ENCODE measurements at places on chromosomes 16 and 17.

GRCh38 chr17:81479175-81480071 lies 33.2 kb downstream of the ACTG1 start:
- no peak for DNase-seq

GRCh38 chr16:28309811-28310311 lies 17.5 kb downstream of the SBK1 start:
- DNase-seq = peak; percentile 89

GRCh38 chr17:21280081-21280518 lies 4.4 kb upstream of the MAP2K3 start:
- DNase-seq = peak; percentile 85

DNA sequence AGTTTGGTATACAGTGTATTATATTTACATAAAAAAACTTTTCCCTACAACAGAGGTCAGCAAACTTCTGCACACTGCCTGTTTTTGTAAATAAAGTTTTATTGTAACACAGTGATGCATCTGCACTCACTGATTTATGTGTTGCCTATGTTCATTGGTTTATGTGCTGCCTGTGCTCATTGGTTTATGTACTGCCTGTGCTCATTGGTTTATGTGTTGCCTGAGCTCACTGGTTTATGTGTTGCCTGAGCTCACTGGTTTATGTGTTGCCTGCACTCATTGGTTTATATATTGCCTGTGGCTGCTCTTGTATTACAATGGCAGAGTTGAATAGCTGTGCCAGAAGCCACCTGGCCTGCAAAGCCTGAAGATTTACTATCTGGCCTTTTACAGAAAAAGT lies 81.6 kb downstream of the MYH11 start:
- no peak for DNase-seq

DNA sequence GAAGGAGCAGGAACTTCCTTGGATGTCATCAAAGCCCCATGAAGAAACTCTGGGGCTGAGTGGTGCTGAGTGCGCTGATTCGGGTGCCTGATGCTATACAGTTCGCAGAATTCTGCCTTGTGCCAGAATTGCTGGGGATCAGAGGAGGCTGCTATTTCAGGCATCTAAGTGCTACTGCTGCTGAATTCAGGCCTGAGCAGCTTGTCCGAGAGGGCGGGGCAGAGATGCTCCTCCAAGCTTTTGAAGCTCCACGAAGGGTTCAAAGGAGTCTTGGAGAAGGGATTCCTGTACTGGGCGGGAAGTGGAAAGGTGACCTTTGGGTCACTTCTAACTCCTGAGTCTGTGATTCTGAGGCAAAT lies 227.8 kb downstream of the CCDC182 start:
- DNase-seq = no peak

DNA sequence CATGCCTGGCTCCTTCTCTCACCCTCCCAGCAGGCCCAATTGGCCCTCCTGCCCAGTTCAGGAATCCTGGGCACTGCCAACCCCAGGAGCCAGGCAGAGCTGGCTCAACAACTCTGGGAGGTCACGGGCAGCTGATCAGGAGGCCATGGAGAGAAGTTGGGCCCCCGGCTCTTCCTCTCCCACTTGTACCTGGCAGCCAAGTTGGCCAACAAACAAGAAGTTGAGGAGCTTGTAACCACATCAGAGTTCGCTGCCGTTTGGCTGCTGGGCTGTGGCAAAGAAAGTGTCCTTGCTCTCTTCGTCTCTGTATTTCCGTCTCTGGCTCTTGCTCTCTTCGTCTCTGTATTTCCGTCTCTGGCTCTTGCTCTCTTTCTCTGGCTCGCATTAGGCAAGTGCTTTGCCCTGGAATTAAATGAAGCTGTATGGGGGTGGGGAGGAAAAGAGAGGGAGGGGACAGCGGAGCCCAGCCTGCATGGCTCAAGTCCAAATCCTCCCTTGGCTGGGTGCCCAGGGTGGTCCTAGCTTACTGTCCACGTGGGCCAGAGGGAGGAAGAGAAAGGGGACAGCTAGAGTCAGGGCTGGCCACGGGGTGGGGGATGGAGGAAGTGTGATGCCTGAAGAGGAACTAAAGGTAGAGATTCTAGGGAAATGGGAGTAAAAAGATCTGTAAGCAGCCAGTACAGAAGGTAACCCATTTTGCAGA lies 7.8 kb upstream of the TMEM132E start:
- DNase-seq = no peak

DNA sequence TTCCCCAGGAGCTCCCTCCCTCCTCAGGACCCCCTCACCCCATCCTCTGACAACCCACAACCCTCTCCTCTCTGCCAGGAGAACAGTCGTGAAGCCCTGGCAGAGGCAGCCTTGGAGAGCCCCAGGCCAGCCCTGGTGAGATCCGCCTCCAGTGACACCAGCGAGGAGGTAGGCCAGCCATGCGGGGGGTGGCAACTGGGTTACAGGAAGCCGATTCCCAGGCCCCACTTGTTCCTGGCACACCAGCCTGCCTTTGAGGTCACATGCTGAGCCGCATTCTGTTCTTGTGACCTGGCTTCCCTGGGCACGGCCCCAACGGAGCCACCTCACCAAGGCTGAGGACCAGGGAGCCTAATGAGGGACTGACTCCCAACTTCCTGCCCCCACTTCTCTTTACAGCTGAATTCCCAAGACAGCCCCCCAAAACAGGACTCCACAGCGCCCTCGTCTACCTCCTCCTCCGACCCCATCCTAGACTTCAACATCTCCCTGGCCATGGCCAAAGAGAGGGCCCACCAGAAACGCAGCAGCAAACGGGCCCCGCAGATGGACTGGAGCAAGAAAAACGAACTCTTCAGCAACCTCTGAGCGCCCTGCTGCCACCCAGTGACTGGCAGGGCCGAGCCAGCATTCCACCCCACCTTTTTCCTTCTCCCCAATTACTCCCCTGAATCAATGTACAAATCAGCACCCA lies 7.9 kb downstream of the NAT9 start:
- no peak for DNase-seq

DNA sequence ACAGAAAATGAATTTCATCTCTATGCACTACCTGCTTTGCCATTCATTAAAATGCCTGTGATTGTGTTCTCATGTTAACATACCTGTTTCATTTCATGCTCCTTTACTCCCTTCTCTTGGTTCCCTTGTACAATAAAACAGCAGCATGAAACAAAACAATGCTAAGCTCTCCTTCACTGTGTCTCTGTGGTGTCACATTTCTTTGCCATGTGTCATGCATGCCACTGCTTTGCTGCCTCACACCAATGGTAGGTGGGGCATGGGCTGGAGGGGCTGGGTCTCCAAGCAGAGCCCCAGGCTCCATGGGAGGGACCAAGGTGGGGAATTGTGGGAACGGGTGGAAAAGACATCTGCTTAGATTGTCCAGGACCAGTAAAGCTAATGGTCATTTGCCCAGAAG lies 83.6 kb downstream of the RGS9 start:
- no peak for DNase-seq

GRCh38 chr16:89573826-89574680 lies 1.5 kb upstream of the CPNE7 start:
- no peak for DNase-seq

DNA sequence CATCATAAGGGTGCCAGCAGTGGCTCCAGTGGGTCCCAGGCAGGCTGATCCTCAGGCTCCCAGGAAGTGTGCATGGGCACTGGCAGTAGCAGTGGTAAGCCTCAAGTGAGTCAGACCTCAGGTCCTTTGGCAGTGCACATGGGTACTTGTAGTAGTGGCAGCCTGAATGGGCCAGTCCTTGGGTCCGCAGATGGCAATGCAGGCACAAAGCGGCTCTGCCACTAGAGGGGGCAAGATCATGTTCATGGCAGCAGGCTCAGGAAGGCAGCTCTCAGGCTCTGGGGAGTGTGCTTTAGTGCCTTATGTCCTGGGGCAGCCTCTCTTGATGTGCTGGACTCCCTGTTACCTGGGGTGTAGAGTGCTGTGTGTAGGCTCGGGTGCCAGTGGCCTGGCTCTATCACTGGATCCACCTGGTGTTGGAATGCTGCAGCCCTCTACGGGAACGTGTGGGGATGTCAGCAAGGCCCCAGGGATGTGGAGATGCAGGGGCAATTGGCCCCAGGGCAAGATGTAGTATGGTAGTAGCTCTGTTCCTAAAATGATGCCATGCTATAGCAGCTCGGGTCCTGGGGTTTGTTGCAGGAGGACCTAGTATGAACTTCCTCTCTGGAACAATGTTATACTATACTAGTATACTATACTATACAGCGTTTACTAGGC lies 11.0 kb downstream of the ACSM3 start:
- DNase-seq = peak; percentile 48

DNA sequence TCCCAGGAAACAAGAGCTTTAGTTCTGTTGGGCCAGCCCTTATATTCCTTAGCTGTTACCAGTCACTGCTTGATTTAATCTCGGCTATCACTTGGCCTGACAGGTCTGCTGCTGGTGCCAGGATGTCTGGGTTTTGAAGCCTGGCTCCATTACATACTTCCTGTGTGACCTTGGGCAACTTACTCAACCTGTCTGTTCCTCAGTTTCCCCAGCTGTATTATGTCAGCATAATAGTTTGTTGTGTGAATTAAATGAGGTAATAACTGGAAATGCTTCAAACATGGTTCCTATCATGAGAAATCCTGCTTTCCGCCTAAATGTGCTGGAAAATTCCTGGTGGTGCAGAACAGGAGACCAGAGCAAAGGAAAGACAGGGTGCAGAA lies 50.6 kb upstream of the STH start:
- no peak for DNase-seq

- DNase-seq = no peak
Observed at GRCh38 chr17:43660816-43661493, 767 bp downstream of the MEOX1 start.

GRCh38 chr17:48181653-48182052 lies 74.1 kb downstream of the SNX11 start:
- no peak for DNase-seq

- DNase-seq = no peak
Observed at GRCh38 chr17:78557598-78558039, 19.6 kb downstream of the DNAH17 start.

- no peak for DNase-seq
Observed at GRCh38 chr17:47275245-47275984, 21.8 kb downstream of the ITGB3 start.

- DNase-seq = peak; percentile 69
Observed at GRCh38 chr17:36602924-36603384, 1.6 kb downstream of the MRM1 start.

DNA sequence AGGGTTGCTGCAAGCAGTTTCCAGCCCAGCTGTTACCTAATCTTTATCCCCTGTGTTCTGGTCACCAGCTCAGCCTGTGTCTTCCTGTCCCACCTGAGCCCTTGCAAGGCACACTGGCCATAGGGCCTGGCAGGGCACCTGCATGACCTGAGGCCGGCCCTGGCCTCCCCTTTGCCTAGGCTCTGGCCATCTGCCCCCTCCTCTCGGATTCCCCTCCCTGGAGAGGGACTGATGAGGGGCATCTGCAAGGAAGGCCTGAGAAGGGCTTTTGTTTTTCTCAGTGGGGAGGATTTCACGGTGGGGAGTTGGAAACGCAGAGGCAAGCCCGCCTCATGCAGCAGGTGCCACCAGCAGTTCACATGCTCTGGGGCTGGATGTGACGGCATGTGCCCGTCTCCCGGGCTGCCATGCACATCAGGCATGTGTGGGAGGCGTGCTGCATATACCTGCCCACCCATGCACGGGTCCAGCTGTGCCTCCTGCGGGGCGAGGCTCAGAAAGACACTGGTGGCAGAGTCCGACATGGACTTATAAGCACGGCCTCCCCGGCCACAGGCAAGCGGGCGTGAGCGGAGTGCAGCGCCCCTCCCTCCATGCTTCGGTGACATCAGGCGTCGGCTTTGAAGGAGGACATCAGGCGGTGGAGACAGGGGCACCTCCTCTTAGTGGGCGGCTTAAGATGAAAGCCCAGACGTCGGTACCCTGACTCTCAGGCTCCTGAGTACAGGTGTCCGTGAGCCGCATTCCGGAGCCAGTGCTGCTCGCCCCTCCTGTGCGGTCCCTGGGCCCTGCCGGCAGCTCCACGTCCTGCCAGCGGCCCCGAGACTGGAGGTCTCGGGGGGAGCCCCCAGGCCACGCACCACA lies 16.5 kb downstream of the ASPSCR1 start:
- no peak for DNase-seq

DNA sequence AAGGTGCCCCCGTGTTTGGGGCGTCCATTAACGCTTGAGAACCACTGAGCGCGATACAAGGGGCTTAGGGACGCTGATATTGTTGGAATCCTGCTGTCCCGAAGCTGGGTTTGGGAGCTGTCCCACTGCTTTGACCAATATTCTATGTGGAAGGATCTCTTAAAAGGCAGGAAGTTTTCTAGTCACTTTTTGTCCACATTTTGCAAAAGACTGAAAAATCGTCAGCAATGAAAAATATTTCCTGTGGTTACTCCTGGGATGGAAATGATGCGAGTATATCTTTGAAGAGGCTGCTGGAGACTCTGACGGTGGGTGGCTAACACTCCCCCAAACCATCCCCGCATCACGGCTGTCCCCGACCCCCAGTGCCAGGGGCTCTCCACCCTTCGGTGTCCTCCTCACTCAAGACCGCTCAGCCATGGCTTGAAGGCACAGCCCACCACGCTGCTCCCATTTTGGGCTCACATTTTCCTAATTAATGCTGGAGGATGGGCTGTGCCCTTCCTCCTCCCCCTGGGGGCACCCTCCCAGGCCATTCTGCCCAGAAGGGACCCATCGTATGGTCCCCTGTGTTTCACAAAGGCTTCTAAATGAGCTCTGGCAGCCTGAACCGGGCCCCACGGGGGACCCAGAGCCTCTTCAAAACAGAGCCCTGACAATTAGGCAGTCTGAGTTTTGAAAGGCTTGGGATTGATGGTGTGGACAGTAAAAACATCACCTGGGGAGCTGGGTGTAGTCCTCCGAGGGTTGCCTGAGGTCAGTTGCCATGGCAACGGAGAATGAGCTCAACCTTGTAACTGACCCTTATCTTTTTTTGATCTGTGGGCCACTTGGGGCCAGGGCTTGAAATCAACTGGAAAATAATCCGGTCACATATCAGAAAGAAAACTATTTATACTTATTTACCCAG lies 158.6 kb downstream of the C16orf78 start:
- DNase-seq = no peak

DNA sequence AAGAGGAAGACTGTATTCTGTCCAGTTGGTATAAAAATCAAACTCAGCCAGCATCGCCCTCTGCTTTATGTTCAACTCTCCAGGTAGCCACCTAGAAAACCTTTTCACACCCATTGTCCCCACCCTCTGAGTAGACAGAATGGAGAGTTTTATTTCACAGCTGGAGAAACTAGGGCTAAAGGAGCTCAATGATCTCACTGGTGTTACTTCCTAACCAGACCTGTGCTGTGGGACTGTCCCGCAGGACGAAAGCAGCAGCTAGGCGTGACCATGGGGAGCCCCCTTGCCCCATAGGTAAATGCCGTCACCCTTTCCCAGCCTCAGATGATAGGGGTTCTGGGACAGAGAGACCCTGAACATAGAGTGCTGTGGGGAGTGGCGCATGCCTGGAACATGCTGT lies 67.7 kb downstream of the CYLD start:
- DNase-seq = no peak

- DNase-seq = peak; percentile 91
Observed at GRCh38 chr16:3364774-3365427, 9.2 kb downstream of the OR2C1 start.

GRCh38 chr17:15411384-15412198 lies 55.8 kb downstream of the CDRT4 start:
- no peak for DNase-seq

DNA sequence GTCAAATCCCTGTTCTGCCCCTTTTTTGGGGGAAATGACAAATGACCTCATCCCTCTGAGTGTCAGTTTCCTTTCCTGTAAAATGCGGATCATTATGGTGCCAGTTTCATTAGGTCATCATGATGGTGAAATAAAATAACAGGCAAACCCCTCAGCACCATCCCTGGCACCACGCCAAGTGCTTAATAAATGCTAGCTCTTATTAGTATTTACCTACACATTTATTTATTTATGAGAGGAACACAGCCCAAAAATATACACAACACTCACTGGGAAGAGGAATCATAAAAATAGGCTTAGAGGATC lies 28.6 kb upstream of the GPRC5B start:
- DNase-seq = no peak
